ENCODE measurements at places on chromosomes 2 and 18.

DNA sequence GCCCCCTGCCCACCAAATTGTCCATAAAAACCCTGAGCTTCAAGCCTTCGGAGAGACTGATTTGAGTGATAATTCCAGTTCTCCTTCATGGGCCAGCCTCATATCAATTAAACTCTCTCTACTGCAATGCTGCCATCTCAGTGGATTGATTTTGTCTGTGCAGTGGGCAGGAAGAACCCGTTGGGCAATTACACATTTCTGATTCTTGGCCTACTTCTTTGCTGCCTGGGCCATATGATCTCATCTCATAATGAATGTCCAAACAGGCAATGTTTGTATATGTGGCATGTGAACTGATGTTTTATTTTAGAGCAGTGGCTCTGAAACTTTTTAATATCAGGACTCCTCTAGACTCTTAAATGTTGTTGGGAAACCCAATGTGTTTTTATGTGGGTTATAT, 101.2 kb upstream of the SLC38A11 start:
- no peak for DNase-seq

DNA sequence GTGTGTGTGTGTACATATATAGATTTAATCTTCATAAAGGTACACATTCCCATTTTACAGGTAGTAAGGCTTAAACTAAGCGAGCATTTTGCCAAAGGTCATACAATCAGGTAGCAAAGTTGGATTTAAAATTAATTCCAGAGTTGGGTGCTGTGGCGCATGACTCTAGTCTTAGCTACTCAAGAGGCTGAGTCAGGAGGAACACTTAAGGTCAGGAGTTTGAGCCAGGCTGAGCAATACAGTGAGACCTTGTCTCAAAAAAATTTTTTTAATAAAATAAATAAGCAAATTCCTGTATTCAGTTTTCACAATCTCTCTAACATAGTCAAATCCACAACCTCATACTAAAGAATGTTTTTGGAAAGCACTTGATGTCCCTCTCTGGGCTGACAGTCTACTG, 111.5 kb upstream of the LDLRAD4 start:
- no peak for DNase-seq

DNA sequence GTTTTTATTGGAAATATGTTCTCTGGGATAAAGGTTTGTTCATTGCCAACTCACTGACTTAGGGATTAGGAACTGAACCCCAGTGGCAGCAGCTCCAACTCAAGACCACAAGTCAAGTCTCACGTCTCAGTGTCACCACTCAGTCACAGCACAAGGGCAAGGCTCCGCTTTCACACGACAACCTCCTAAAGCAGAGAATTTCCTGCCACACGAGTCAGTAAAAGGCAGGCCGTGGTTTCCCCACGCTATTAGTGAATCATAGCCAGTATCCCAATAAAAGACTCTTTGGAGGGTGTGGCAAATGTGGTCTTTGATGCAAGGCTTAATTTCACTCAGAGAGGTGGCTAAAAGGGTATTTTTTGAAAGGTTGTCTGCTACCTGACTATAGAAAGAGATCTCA, 57.6 kb downstream of the PIEZO2 start:
- DNase-seq = no peak

GRCh38 chr2:150429384-150429961, 58.0 kb downstream of the RND3 start:
- no peak for DNase-seq

- DNase-seq = no peak
Observed at GRCh38 chr2:116582850-116583249, 1231.6 kb upstream of the DDX18 start.

DNA sequence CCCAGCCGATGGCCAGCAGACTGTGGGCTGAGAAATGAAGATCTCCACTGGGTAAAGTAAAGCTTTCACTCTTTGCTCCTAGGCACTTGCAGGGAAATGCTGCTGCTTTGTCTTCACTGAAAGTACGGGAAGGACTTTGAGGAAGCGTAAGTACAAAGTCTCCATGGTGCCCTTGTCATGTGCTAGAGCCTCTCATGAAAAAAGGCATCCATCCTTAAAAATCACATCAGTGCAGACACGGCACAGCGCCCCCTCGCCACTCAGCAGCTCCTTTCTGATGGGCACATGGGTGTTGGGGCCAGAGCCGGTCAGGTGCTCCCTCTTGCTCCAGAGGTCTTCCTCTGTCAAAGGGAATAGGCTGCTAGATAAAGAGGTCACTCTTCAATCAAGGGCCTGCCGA, 109.0 kb upstream of the STPG4 start:
- no peak for DNase-seq

- no peak for DNase-seq
Observed at GRCh38 chr2:96340493-96341414, 5.2 kb downstream of the NCAPH start.

GRCh38 chr2:33784488-33784887, 185.4 kb upstream of the FAM98A start:
- DNase-seq = no peak

DNA sequence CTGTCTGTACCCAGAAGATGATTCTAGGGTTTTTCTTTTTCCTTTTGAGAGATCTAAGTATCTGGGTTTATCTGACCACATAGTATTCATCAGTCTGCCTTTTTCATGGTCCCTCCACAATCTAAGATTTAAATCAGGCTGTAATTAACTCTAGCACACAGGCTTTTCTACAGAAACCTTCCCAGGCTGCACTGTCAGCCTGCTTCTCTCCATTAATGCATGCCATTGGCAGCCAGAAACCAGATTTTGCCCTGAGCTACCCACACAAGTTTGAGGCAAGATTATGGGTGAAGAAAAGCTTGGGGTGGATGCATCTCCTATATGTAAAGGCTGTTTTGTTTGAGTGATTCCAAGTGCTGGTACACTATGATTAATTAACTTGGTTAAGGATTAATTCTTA, 45.7 kb upstream of the EML4 start:
- DNase-seq = no peak

- DNase-seq = no peak
Observed at GRCh38 chr18:4016391-4017049, 438.6 kb downstream of the DLGAP1 start.

- no peak for DNase-seq
Observed at GRCh38 chr2:141062443-141062842, 1068.4 kb downstream of the LRP1B start.

GRCh38 chr18:9008200-9008708, 94.2 kb upstream of the NDUFV2 start:
- no peak for DNase-seq

DNA sequence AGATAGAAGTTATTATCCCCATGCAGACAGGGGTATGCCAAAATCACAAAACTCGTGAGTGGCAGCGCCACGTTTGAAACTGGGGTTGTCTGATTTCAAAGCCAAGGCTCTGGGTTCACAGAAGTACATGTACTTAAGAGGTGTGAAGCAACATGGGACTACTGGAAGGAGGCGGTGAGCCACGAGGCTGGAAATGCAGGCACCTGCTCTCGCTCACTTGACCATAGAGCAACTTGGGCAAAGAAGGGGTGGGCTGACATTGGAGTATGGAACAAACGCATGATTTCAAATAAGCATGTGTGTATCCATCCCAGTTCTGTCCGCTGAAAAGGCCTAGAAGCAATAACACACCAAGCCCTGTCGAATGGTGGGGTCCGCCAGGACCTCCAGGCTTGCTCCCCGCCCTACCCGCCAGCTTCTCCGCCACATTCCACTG, 593 bp upstream of the ACTR2 start:
- DNase-seq = no peak

GRCh38 chr2:176490061-176490861, 221.0 kb downstream of the MTX2 start:
- DNase-seq = peak; percentile 78

DNA sequence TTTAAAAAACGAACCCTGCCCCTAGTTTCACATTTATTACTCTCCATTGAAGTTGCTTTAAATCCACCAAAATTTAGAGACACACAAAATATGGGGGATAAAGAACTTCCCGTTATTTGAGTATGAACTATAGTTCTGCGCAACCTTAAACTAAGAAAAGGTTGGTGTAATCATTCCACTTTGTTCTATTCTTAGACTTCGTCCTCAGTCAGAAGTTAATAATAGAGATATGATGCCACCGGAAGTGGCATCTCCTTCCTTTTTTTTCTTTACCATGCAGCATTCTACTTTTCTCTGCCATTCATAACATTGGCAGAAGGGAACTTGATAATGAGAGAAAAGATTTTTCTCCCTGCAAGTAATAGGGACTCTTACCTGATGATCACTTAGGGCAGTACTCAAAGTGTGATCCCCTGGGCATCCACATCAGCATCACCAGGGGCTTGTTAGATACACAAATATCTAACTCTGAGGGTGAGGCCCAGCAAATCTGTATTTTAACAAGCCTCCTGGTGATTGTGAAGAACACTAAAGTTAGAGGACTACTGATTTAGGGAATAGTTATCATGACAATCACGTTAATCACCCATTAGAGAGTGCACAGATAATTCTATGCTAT, 147.7 kb upstream of the DTNA start:
- no peak for DNase-seq

GRCh38 chr2:240292619-240293525, 142.6 kb upstream of the GPC1 start:
- peak; percentile 50 for DNase-seq

DNA sequence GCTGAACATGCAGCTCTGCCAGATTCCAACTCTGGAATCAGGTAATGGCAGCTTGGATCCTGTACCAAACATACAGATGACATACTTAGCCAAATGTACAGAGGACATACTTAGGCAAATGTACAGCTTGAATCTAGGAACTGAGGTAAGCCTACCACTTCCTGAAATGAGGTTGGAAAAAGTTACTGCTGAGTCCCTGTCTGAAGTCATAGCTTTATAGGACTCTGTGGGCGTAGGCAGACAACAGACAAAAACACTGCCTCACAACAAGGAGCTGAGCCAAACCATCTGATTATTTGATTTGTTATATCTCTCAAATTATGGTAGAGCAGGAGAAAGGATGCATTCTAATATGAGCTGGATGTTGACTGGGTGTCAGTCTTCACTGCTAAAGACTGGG, 290.2 kb upstream of the TCF4 start:
- no peak for DNase-seq

DNA sequence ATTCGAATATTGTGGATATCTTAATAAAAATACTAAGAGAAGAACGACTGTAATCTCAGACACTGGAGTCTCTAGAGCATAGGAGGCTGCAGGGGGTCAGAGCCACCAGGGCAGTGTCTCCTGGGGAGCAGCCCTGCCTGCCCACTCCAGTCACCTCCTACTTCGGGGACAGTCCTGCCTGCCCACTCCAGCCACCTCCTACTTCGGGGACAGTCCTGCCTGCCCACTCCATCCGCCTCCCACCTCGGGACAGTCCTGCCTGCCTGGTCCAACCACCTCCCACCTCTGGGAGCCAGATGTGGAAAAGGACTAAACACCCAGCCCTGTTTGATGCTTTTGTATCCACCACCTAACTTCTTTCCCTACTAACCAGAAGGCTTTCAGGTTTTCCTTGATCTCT, 350.1 kb upstream of the SMIM21 start:
- DNase-seq = no peak

GRCh38 chr2:212892193-212892592, 259.2 kb downstream of the IKZF2 start:
- DNase-seq = no peak

- DNase-seq = no peak
Observed at GRCh38 chr18:44238454-44238853, 442.2 kb upstream of the SETBP1 start.

DNA sequence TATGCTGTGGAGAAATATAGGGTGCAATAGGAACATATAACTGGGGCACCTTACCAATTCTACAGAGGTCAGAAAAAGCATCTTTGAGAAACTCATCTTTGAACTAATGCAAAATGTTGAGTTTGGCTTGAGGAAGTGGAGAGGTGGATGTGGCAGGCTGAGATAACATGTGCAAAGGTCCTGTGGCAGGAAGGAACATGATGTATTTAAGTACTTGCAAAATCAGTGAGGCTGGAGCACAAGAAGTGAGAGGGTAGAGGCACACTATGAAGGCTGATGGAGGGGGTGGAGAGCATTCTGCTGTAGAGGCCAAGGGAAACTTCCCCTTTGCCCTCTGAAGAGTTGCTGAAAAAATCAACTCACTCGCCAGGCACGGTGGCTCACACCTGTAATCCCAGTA, 14.7 kb upstream of the RAB1A start:
- DNase-seq = no peak

DNA sequence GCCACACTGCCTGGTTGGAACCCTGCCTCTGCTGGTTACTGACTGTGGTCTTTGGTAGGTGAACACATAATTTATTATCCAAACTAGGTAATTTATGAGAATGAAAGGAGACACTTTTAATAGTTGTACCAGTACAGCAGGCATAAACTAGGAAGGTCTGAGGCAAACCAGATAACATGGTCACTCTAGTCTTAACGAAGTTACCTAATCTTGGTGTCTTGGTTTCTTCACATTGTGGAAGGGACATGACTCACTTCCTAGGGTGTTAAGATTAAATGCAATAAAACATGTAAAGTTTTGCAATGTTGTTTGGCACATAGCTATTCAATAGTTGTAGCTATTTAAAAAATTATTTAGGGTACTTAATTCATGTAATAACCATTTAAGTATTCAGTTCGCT, 23.3 kb downstream of the SPTBN1 start:
- no peak for DNase-seq

DNA sequence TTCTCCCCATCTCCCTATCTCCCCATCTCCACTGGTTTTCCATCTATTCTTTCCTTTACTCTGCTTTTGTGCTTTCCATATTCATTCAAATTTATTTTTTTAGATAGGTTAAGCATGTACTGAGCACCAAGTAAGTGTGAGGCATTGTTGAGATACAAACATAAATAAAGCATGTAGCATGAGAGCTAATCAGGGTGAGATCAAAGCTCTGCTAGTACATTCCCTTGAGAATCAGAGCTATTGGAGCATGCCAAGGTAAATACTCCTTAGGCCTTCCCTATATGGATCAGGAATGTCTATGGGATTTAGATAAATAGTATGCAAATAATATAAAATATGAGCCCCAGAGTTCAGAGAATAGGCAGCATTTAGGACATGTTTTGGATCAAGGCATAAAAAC, 25.3 kb downstream of the BABAM2 start:
- DNase-seq = no peak

- no peak for DNase-seq
Observed at GRCh38 chr2:156864753-156865152, 392.8 kb upstream of the GALNT5 start.

- no peak for DNase-seq
Observed at GRCh38 chr2:181810823-181811695, 80.5 kb upstream of the ITPRID2 start.

DNA sequence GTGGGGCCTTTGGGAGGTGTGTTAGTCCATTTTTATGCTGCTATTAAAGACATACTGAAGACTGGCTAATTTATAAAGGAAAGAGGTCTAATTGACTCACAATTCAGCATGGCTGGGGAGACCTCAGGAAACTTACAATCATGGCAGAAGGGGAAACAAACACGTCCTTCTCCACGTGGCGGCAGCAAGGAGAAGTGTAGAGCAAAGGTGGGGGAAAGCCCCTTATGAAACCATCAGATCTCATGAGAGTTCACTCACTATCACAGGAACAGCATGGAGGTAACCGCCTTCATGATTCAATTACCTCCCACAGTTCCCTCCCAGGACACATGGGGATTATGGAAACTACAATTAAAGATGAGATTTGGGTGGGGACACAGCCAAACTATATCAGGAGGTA, 187.1 kb upstream of the OSR1 start:
- DNase-seq = no peak
